Umbilical cord (tissue), 2 donors: ENCODE measurements at places on chromosomes 5 and 9.

GRCh38 chr9:79759460-79759859, 187.7 kb downstream of the TLE4 start:
- peak; percentile 48 for DNase-seq

- DNase-seq: peak; percentile 87
These were observed 4.2 kb downstream of the ADAM19 start for GRCh38 chr5:157571357-157571827.

- DNase-seq: no peak
These were observed 801.3 kb downstream of the CDH12 start for GRCh38 chr5:22051881-22052280.

DNA sequence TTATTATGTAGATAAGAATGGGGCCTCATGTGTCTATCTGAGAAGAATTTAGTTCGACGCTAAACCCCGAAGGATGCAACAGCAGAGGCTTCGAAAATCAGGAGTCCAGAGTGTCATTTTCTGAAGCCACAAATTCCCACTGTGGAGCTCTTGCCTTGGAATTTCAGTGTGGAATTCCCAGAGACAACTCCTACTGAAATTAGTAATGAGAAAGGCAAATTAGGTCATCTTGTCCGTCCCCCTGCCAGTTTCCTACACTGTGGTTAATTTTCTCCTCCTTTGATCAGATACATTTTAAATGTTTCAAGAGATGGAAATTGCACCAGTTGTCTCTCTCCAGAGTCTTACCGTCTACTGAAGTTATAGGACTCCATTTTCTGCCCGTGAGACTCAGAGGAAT, 633.6 kb downstream of the BNC2 start:
- no peak for DNase-seq

GRCh38 chr5:8682381-8682780, 813.4 kb downstream of the MTRR start:
- no peak for DNase-seq

- DNase-seq: peak; percentile 5
These were observed 995.8 kb upstream of the WWC1 start for GRCh38 chr5:167295681-167296005.

- no peak for DNase-seq
These were observed 265.2 kb downstream of the TMEM38B start for GRCh38 chr9:105959531-105959930.

GRCh38 chr5:56406838-56407237, 173.7 kb upstream of the ANKRD55 start:
- DNase-seq: no peak

- no peak for DNase-seq
These were observed 100.3 kb downstream of the MUSK start for GRCh38 chr9:110768886-110769285.

- DNase-seq: peak; percentile 46
These were observed 59.8 kb downstream of the NREP start for GRCh38 chr5:111697215-111697614.

DNA sequence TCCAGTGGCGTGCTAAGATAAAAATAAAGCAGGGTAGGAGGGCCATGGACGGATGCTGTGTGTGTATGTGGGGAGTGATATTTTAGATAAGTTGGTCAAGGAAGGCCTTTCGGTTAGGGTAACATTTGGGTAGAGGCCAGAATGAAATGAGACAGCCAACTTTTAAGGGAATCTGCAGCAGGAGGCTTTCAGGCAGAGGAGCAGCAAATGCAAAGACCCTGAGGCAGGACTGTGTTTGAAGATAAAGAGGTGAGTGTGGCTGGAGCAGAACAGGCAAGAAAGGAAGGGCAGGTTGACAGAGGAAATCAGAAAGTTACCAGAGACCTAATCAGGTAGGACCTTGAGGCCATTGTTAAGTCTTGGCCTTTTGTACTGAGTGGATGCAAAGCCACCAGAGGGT, 106.2 kb downstream of the MAST4 start:
- no peak for DNase-seq

DNA sequence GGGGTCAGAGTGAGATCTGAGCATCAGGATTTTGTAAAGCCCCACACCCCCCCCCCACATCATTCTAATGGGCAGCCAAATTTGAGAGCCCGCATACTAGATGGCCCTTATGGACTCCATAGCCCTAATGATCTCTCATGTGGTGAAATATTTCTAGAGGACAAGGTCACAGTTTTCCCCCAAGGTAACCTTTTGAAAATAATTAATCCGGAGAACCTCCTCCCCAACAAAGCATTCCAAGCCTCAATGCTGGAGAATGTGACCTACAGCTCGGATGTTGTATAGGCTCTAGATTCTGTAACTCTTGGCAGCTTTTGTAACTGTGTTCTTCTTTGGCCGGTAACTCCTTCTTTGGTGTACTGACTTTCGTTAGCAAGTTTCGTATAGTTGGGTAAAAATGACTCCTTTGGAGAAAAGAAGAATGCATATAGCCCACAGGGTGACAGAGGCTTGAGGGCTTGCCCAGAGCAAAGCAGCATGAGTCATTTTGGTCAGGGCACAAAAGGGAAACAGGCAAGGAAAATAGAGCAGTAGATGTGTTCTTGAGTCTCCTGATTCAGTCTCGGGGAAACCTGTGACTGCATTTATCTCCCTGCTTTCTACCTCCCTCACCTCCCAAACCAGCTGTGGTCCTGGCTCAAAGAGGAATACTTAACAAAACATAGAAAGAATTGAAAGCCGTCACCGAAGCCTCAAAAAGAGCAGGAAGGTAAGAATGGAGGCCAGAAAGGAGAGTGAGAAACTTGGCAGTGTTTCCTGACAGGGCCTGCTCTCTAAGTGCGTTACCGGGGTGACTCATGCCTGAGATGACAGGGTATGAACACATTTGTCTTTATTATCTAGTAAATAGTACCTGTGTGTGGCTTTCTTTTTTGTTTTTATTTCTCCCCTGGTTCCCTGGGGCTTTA, 6.6 kb upstream of the XPA start:
- no peak for DNase-seq

GRCh38 chr9:131590907-131591844, 45.9 kb downstream of the PRRT1B start:
- peak; percentile 72 for DNase-seq

- no peak for DNase-seq
These were observed 104.6 kb downstream of the MVB12B start for GRCh38 chr9:126431077-126431742.

DNA sequence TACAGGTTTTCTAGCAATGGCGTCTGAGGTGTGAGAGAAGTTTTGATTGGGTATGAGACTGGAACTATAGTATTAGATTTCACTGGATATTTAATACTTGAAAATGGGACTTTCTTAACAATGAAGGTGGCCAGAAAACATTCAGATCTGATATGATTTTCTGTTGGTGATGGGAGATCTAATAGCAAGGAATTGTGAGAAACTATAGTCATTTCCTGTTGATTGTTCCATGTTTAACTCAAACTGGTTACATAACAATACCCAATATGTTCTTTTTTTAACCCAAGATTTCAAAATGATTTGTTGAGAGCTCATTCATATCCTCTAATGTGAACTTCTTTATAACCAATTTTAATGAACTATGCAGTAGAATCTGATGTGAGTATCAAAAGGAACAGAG, 793.2 kb upstream of the RGMB start:
- no peak for DNase-seq

DNA sequence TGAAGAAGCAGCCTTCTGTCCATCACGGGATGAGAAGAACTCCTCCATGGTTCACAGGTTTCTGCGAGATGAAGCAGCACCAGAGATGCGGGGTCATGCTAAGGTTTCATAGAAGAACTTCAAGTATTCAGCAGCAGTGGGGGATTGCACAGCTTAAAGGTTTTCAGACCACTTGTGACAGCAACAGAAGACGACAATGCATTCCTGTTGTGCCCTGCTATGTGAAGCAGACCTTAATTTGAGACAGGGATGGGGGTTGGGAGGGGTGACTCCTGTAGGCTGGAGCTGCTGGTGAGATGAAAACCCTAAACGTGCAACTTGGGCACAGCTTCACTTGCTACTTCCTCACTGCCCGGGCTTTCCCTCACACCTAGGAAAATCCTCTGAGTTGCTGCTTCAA, 256.0 kb downstream of the SLIT3 start:
- no peak for DNase-seq

- no peak for DNase-seq
These were observed 92.8 kb downstream of the IQGAP2 start for GRCh38 chr5:76495870-76496269.

DNA sequence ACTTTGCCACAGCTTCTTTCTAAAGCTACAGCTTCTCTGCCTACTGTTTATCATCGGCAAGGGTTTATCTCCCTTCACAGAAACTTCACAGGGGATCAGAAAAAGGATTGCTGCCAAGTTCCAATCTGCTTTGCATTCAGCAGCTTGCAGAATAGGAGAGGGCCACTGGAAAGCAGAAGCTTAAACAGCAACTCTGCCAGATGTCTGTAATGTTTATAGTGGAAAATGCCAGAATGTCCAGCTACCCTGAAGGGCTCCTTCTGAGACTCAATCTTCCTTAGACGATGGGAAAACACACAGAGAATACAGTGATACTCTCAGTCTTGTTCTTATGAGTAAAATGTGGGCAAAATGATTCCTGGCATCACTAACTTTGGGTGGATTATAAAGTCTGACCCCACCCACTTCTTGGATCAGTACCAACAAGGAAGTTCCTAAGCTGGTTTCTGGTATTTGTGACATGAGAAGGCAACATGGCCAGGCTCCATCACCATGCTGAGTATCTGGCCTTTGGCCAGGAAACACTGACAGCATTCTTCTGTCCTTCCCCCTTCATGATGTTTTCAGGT, 19.0 kb downstream of the STOM start:
- peak; percentile 99 for DNase-seq

DNA sequence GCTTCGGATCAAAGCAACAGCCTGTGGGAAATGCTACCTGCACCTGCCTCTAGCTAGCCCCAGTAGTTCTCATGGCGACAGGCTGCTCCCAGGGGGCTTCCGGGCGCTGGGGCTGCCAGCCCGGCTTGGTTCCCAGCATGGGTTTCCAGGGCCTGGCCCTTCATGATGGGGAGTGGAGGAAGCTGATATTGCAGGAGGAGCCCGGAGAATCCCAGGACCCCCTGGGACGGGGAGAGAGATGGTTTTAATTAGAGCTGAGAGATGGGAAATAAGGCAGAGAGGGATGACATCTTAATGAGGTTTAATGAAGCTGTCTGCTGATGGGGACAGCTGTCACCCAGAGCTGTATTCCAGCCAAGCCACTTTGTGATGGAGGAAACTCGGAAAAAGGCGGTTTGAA, 78.6 kb downstream of the CFAP77 start:
- no peak for DNase-seq

DNA sequence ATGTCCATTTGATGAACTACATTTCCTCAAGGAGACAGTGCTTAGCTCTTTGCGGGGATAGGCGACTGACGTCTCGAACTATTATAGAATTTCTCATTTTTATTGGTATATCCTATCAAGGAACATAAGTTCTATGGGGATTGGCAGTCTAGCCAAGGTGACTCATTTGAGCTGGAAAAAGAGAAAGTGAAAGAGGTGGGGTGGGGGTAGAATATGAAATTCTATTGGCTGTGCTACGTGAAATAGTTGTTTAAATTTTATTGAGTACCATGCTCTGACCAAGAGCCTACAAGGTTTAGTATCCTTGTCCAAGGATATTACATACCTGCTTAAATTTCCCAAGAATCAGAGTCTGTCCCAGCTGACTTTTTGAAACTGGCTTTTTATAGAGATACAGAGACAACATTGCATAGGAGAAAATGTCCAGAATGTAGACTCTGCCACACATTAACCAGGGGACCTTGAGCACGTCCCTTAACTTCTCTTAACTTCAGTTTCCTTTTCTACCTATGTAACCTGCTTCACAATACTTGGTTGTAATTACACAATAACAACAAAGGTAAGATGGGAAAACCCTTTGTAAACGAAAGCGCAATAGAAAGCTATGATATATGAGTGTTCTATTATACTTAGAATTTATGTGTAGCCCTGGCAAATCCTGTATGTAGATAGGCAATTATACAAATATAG, 226.4 kb upstream of the WWC1 start:
- DNase-seq: no peak

DNA sequence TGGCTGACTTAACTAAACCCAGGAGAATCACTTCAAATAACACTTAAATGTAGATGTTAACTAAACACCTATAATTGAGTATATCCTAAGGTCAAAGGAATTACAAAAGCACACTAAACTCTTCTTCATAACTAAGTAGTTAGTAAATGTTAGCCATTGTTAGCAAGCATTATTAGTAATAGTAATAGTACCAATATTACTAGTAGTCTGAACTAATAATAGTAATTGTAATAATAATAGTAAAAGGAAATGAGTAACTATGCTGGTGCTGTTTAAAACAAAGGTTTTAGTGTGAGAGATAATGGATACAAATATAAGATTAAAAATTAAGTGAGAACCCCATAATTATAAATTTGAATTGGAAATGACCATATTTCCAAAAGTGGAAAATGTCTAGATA, 641.9 kb upstream of the RORB start:
- no peak for DNase-seq

- peak; percentile 63 for DNase-seq
These were observed at the start of gene RNF224 for GRCh38 chr9:137227054-137227852. RNF224 (plus strand) TSS chr9:137227502; CDS start chr9:137228336, 834 bp downstream.

DNA sequence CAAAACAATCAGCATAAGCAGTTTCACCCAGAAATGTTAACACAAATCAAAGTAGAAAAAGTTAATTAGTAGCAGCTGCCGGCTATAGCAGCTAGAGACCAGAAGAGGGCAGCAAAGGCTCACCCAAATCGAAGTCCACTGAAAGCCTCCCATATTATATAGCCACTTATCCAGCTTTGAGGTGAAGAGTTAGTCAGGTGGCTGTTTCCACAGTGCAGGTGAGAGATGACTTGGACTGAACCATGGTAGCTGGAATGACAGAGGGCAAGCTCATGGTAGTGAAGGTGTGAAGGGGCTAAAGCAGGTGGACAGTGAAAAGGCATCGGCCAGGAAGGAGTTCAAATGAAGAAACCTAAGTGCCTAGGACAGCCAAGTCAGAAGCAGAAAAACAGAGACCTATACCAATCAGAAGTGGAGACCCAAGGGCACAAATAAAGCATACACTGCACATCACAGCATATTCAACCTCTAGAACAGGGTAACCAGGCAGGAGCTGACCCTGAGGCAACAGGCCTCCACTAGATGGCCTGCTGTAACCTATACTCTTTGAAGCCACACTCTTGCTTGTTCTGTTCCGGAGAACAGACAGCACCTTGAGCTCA, 7.2 kb upstream of the RNF38 start:
- peak; percentile 70 for DNase-seq

- no peak for DNase-seq
These were observed 126.9 kb downstream of the KCNIP1 start for GRCh38 chr5:170630711-170631141.

DNA sequence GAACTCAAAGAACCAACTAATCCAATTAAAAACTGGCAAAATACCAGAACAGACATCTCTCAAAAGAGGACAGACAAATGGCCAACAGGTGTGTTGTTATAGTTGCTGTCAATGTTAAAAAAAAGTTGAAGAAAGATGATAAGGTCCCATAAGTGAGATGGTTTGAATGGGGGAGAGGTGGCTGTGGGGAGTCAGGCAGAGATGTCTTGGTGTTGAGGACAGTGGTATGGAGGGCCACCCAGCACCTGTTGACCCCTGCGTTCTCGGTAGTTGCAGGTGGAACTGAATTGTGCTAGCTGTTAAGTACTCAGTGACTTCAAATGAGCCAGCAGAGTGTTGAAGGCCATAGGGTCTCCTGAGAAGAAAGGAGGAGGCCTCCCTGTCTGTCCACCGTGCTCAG, 55.9 kb upstream of the PITX1 start:
- no peak for DNase-seq
